ENCODE measurements at places on chromosomes 16 and 17. TPM values are rescaled to one million over a fixed set of nuclear protein-coding genes. Genes with fewer than 3 reads are reported as not detected.

Gene CRYBA1
- total RNA-seq = not detected

Gene METTL26
- total RNA-seq = 49.6 TPM

Gene TBC1D3E
- not detected for total RNA-seq

Gene PPY
- total RNA-seq = not detected

Gene PLA2G10
- not detected for total RNA-seq

GRCh38 chr16:50888486-50889261 is 146.8 kb downstream of the CYLD start:
- no peak for DNase-seq

- DNase-seq = no peak
Measured at GRCh38 chr17:42441371-42442195, 17.1 kb upstream of the ATP6V0A1 start.

DNA sequence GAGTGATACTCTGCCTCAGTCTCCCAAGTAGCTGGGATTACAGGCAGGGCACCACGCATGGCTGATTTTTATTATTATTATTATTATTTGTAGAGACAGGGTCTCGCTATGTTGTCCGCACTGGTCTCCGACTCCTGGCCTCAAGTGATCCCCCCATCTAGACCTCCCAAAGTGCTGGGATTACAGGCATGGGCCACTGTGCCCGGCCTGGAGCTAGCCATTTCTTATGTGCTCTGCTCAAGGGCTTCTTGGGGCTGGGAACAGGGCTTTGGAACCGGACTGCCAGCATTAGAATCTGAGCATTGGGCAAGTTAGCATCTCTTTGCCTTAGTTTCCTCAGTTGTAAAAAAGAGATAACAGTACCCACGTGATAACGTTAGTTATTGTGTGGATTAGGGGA is 111.3 kb downstream of the C16orf78 start:
- DNase-seq = no peak

DNA sequence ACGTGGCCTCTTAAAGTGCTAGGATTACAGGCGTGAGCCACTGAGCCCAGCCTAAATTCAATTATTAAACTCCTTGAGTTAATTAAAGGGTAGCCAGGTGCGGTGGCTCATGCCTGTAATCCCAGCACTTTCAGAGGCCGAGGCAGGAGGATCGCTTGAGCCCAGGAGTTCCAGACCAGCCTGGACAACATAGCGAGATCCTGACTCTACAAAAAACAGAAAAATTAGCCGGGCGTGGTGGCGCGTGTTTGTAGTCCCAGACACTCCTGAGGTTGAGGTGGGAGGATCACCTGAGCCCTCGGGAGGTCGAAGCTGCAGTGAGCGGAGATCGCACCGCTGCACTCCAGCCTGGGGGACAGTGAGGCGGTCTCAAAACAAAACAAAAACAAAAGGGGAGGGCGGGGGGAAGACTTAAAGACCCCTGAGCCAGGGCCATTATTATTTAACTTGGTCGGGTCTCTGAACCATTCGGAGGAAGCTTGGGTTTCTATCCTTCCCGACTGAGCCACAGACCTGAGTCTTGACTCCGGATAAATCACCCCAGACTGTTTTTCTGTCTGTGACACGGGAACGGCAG is 19.5 kb downstream of the BCL7C start:
- DNase-seq = no peak

DNA sequence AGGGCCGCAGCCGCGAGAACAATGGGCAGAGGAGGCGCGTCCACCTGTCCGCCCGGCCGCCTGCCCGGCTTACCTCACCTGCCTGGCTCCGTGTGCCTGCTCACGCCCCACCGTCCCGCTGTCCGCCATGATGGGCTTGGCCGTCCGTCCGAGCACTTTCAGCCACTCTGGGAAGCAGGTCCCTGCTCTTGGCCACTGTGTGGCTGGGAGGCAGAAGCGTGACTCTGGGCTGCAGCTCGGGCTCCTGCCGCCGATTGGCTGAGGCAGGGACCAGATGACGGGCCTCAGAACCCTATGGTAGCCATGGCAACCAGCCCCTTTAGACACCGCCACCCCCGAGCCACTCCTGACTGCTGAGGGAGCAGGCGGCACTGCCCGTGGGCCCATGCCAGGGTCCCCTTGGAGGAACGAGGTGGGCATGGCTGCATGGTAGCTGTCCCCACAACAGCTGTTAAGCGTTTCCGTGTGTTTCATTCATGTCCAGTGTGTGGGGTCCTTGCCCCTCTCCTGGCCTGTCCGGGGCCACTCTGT is 8.9 kb upstream of the AXIN1 start:
- no peak for DNase-seq

DNA sequence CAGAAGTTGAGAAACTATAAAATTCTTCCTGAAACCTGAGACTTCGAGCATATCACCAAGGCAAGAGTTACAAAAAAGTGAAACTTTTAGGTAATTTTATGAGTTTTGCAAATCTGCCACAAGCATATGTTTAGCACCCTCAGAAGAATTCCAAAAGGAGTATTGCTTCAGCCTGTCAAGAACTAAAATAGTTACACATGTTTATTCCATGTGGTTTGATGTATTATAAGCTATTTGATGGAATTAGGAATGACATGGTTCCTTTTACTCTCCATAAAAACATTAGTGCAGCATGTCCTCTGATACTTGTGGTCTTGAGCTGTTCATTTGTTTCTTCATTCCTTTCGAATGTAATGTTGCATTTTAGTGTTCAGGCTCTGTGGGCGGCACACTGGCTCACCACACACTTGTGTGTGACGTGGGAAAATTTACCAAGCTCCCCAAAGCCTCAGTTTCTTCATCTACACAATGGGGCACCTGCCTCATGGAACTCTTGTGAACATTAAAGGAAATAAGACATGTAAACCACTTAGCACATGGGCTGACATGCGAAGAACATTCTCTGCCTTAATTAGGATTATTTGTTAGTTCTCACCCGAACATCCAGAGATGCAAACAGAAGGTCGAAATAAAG is 204.2 kb upstream of the FOXF1 start:
- DNase-seq = no peak

DNA sequence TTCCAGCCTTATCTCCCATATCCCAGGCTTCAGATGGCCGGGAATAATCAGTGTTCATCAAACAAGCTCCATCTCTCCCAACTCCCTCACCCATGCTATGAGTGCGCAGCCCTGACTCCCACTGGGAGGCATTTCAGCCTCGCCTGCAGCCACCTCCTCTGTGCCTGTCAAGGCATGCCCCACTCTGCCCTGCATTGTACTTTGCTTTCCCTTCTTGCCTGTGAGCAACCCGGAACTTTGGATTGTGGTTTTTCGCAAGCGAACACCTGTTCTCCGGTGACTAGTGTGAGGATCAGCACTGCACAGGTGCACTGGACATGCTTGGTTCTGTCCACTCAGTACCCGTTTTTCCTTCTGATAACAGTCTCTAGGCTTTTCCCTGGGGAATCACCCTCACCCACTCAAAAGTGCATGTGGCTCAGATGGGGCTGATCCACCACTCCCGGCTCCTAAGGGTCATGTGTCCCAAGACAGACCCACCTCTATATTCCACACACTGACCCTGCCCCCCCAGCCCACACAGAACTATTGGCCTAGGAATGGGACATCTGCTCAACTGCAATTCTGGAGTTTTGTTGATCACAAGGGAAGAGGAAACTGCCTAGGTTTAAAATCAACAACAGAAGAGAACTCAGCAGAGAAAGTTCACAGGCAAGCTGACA is 9.1 kb downstream of the CHST6 start:
- DNase-seq = no peak
